ENCODE measurements at places on chromosomes 7 and 10.
A peak's percentile ranks its signal among the peaks of the same experiment; 100 is the strongest.

GRCh38 chr7:2526659-2527504 is 7.3 kb downstream of the LFNG start:
- peak; percentile 58 for DNase-seq

GRCh38 chr10:8146650-8147049 is 92.2 kb downstream of the GATA3 start:
- DNase-seq, result no peak

DNA sequence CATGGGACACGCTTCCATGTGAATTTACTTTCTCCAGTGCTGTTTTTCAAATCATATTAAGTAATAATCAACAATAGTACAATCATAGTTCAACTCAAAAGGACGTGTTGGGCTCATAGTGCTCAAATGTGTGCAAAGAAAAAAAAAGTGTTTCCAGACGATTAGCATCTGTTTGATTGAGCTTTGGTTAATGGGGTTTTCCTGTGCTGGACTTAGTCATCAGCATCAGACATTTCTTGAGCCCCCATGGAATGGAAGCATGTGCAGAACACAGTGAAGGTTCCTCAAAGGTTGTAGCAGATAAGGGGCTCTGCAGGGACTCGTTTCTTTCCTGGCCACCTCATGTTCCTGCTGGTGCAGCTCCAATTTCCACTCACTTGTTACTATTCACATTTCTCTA is 233.9 kb downstream of the PAXIP1 start:
- no peak for DNase-seq

DNA sequence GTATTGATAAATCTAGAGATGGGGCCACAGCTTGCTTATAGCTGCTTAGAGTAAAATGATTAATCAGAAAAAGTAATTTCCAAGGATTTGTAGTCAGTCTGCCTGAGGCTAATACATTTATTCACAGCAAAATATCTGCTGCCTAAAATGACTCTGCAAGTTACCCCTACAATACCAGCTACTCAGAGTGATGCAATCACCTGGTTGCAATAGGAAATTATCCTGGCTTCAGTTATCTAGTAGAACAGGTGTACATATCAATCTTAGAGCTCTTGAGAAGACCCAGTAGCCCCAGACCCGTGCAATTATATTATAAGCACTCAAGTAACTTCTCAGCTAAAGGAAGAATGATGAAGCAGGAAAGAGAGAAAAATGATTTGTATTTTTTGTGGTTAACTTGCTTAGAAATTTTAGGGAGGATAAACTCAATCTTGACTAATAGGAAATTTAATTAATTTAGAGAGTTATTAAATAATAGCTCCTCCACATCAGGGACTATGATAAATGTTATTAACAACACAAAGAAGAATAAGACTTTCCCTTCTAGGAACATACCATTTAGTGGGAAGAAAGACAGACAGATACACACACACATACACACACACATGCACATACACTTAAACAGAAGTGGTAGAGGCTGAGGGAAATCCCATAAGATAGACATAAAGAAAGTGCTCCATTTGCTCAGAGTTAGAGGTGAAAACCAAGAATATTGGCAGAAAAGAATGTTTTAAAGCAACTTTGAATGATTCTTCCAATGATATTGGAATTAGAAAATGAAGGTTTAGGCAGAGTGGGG is 140.4 kb upstream of the PRSS1 start:
- no peak for DNase-seq

GRCh38 chr7:117023325-117023854 is 70.1 kb downstream of the ST7 start:
- DNase-seq, result no peak

GRCh38 chr10:44071479-44071878 is 313.4 kb downstream of the CXCL12 start:
- DNase-seq, result no peak

DNA sequence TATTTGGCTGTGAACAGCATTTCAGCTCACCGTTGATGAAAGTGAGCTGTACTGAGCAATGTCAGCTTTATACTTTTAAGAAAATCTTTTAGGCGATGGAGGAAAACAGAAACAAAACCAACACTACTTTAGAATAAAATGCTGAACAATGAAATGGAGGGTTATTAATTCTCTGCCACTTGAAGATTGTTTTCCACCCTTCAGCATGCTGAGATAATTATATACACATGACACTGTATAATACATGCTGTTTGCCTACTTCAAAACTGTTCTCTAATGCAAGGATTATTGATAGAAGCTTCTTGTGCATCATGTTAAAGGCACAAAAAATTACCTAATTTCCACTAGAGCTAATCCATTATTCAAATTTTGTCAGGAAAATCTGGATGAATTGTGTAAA is 66.8 kb downstream of the CACNA2D1 start:
- no peak for DNase-seq

DNA sequence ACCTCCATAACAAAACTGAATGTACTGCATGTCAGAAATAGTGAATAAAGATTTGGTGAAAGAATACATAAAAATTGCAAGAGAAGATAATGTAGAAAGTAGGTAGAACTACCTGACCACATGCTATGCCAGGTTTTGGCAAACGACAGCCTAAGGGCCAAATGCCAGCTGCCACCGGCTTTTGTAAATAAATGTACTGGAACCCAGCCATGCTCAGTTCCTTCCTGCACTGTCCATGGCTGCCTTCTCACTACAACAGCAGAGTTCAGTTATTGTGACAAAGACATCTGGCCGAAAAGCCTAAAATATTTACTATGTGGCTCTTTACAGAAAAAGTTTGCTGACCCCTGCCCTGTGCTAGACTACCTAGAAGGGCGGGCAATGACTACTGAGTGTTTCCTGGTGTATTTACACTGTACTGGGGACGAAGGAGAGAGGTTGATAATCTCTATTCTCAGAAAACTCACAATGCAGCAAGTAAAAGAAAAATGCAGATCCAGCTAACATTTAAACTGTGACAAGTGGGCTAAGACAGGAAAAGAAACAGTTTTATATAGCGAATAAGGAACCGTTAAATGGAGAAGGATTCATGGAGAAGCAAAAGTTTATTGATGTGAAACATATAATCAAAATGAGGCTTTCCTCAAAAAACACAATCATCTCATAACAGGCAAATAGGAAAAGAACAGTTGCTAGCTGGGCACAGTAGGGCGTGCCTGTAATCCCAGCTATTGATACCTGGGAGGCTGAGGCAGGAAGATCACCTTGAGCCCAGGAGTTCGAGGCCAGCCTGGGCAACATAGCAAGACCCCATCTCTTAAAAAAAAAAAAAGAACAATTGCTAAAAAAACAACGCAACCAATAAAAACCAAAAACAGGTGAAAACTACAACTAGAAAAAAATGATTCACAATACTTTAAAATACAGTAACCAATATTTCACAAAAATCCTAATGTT is 13.7 kb downstream of the KIN start:
- DNase-seq, result no peak

GRCh38 chr7:97014145-97014750 is 8.9 kb downstream of the DLX6 start:
- DNase-seq, result no peak

DNA sequence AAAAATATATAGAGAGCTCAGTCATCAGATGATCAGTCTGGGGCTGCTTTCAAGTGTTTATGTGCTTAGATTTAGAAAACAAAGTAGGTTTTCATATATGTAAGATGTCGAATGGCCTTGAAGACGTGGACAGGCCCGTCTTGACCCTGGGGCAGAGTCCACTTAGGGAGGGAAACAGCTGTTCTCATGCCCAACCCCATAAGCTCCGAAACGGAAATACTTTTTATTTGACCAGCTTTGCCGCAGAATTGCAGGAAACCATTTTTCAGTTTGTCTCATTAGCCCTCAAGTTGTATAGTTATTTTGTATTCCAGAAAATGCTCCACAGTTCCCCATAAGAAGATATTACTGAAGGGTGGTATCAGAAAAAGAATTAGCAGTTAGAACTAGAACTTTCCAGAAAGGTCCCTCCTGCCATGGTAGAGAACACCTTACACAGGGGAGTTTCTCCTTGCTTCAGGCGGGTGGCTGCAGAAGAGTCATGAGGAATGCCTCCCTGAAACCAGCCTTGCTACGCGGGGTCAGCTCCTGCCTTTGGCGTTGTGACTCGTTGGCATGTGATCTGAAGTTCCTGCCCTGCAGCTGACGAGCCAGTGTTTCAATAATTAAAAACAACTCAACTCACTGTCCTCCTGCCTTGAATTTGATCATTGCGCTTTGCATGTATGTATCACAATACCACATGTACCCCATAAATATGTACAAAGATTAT is 192.7 kb downstream of the CELF2 start:
- peak; percentile 49 for DNase-seq

- DNase-seq, result no peak
These were observed 47.0 kb upstream of the RASGEF1A start for GRCh38 chr10:43313901-43314300.

- no peak for DNase-seq
These were observed 41.5 kb downstream of the TPST1 start for GRCh38 chr7:66246554-66247171.

DNA sequence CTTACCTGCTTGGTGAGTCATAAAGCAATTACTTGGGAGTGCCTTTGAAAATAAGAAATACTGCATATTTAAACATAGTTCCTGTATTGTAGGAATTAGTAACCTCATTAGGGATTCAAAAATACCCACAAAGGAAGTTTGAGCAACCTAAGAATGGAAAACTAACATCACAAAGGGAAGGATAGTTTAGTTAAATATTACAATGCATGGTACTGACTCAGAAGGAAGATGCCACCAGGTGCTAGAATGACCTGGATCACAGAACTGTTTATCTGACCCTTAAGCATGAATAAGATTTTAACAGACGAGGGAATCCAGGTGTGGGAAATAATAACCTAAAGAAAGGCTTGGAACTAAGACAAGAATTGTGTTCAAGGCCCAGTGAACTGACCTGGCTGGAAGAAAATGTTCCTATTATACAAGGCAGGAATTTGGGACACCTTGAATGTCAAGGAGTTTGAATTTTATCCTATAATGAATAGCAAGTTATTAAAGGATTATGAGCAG is 106.4 kb downstream of the GSAP start:
- no peak for DNase-seq

GRCh38 chr7:4800926-4801838 is 25.8 kb downstream of the AP5Z1 start:
- peak; percentile 52 for DNase-seq

DNA sequence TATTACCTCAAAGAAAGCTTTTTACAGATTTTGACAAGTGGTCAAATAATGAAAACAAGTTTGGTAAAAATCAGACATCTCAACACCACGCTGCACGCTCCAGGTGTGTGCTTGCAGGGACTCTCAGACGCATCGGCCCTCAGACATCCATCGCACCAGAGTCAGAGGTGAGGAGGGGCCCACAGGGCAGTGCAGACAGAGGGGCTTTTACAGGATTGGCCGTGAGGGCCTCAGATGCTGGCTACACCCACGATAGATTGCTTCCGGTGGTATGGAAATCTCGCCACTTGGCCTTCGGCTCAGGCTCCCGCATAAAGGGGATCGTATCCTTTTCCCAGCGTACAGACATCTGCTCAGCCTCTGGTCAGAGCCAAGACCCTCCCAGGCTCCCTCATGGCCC is 72.1 kb downstream of the TCERG1L start:
- no peak for DNase-seq

DNA sequence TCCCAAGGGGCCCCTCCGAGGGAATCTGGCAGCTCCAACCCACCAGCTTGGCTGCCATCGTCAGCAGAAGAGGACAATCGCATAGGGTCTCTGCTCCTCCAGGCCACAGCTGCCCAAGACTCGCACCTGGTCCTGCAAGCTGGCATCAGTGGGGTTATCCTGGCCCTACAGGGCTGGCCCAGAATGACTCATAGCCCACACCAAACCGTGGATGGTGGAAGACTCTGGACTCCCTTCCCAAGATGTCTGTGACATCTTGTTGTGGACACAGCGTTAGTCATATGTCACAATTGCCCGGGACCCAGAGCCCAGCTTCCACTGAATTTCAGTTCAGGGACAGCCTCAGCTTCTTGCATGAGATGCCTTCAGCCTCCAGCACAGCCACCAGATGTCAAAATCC is 91.5 kb upstream of the CUX1 start:
- no peak for DNase-seq

- peak; percentile 11 for DNase-seq
These were observed 6.0 kb upstream of the PSMG3 start for GRCh38 chr7:1575809-1576208.

- DNase-seq, result no peak
These were observed 14.7 kb downstream of the GPR141 start for GRCh38 chr7:37698276-37698675.

DNA sequence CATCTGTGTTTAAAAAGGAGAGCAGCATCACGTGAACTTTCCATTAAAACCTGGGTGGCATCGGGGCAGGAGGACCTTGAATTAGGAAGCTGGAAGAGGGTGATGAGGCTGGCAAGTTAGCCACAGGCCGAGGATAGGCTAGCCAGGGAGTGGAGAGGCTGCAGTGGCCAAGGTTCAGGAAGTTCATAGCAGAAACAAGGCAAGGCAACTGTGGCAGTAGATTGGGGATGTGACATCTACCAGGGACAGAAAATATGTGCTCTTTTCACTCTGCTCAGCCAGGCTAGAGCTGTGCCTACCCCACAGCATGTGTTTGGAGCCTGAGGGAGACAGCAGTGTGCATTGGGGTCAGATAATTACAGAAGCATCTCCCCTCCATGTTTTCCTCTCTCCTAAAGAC is 2.2 kb upstream of the INPP5F start:
- DNase-seq, result no peak

GRCh38 chr7:7817748-7818147 is 99.3 kb upstream of the RPA3 start:
- no peak for DNase-seq

GRCh38 chr7:115328018-115328417 is 406.1 kb downstream of the MDFIC start:
- DNase-seq, result no peak

GRCh38 chr7:104993217-104993862 is 20.7 kb upstream of the KMT2E start:
- no peak for DNase-seq

- DNase-seq, result no peak
These were observed 32.4 kb downstream of the NKX2-3 start for GRCh38 chr10:99565166-99565565.

DNA sequence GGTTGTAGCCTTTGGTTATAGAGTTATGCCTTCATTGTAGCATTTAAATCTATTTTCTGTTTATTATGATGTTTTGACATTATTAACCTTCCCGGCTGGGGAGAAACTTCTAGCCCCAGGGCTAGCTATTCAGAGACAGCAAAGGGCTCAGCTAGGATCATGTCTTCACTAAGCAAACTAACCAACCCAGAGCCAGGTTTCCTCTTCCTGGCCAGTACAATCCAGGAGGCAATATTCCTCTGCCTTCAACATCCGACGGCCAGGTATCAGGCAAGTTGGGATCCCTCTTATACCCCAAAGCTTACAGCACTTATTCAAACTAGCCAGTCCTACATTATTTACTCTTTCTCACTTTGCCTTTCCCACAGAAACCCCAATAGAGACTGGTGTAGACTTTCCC is 1060.7 kb upstream of the GHITM start:
- DNase-seq, result no peak

- DNase-seq, result no peak
These were observed 28.7 kb downstream of the TMEM106B start for GRCh38 chr7:12239806-12240205.

All from right cardiac atrium (tissue), 5 donors.